ENCODE measurements at places on chromosomes 5 and 9.

GRCh38 chr9:129040113-129040643 lies 3.8 kb downstream of the MIGA2 start:
- no peak for DNase-seq

- peak; percentile 47 for DNase-seq
Measured at GRCh38 chr5:172383191-172383802, 71.0 kb downstream of the SH3PXD2B start.

- DNase-seq, result peak; percentile 82
Measured at GRCh38 chr9:111036429-111036789, 1.9 kb downstream of the LPAR1 start.

GRCh38 chr5:68000805-68001204 lies 214.8 kb upstream of the PIK3R1 start:
- no peak for DNase-seq

GRCh38 chr9:114263853-114264510 lies 58.9 kb upstream of the ORM1 start:
- DNase-seq, result no peak

GRCh38 chr9:126208216-126208758 lies 118.3 kb upstream of the MVB12B start:
- DNase-seq, result no peak

- no peak for DNase-seq
Measured at GRCh38 chr9:431701-432100, 217.0 kb downstream of the DOCK8 start.

DNA sequence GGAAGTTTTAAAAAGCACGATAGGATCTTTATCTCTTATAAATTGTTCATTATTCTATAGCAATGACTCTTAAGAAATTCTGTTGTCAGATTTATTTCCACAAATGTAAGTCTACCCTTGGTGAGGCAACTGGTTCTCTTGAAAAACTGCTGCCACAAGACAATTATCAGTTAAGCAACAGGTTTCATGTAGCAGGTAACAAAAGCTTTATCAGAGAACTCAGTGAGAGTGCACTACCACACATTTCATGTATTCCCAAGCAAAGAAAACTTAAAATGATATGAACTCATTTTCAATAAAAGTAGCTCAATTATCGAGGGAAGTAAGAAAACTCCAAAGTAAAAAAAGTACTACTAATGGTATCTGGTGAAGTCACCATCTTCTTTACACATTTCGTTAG lies 9.4 kb downstream of the NR6A1 start:
- DNase-seq, result no peak

- DNase-seq, result no peak
Measured at GRCh38 chr9:38066914-38067858, 1.8 kb downstream of the SHB start.

GRCh38 chr9:74551266-74551665 lies 54.1 kb downstream of the RORB start:
- peak; percentile 2 for DNase-seq

DNA sequence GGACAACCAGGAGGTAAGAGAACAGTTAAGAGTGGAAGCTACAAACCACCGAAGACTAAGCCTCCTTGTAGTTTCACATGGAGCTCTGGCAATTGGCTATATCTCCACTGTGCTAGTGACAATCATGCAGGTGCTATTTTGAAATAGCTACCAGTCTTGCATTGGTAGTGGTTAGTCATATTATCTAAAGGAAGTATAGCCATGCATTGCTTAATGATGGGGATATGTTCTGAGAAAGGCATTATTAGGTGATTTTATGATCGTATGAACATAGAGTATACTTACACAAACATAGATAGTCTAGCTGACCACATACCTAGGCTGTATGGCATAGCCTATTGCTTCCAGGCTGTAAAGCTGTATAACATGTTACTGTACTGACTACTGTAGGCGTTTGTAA lies 28.4 kb downstream of the HSDL2 start:
- DNase-seq, result no peak

GRCh38 chr9:116499986-116500871 lies 186.9 kb upstream of the TRIM32 start:
- DNase-seq, result peak; percentile 92

DNA sequence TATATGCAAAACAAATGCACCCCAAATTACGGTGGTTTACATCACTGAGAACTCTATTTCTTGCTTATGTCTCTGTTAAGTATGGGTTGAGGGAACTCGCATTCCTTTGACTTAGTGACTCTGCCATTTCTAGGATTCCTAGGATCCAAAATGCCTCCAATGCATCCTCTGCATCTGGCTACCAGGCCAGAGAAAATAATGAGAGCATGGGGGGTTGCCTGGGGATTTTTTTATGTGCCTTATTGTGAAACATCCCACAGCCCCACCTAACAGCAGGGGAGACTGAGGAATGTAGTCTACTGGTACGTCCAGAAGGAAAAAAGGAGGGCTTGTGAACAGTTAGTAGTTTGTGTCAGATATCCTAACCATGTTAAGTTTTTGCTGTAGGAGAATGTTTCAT lies 466.0 kb upstream of the ARRDC3 start:
- DNase-seq, result peak; percentile 6

DNA sequence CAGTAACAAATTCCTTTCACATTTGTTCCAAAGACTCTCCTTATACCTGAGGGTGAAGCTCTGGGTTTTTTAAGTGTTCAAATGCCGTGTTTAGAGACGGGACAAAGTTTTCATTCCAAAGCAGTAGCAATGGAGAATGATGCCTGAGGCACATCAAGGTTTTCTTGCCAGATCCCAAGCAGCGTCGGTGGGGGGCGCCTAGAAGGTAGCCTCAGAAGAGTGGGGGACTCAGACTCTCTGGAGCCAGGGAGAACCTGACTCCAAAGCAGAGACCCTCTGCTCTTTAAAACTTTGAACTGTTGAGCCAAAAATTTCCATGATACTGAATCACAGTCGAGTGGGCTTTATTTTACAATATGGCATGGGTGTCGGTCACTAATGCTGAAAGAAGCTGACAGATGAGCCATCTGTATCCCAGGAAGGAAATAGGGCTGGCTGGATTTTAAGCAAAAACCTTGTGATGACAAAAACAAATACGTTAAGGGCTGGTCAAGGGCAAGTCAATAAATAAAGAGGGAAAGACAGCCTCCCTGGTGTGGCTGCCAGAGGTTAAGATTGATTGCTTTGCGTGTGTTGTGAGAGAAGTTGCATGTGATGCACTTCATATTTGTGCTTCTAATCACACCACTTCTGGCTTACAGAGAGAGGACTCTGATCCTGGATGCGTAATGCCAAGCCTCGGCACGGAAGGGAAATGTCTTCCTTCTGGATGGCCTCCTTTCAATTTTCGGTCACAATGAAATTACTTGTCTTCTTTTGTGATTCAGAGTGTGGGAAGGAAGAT lies 161.1 kb upstream of the EFNA5 start:
- DNase-seq, result peak; percentile 58

- DNase-seq, result no peak
Measured at GRCh38 chr5:67335426-67335825, 138.8 kb upstream of the CD180 start.

- DNase-seq, result no peak
Measured at GRCh38 chr5:159210846-159211245, 1.5 kb upstream of the RNF145 start.

DNA sequence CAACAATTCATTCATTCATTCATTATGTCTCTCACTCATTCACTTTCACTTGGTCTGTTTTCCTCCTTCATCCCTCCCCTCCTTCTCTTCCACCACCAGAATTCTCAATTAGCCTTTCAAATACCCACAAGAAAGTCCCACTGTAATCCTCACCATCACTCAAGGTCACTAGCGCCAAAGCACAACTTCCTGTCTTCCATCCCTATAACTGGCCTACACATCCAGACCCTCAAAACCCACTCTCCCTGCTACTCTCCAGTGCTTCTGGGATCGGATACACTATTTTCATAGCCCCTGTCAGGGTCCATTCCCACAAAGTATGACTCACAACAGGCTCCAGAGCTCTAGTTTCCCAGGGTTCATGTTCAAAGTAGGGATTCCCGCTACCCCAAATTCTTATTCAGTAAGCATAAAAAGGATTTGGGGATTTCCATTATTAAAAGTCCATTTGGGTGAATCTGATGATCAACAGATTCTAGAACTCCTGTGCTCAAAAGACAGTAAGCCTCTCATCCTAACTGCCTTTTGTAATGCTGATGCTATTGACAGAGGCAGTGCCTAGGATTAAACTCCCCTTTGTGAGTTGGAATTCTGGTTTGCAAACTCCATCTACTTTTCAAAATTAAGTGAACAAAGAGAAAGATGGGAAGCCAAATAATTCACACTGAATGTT lies 250.9 kb downstream of the SEMA5A start:
- DNase-seq, result no peak

- no peak for DNase-seq
Measured at GRCh38 chr5:142216931-142217330, 107.9 kb downstream of the SPRY4 start.

DNA sequence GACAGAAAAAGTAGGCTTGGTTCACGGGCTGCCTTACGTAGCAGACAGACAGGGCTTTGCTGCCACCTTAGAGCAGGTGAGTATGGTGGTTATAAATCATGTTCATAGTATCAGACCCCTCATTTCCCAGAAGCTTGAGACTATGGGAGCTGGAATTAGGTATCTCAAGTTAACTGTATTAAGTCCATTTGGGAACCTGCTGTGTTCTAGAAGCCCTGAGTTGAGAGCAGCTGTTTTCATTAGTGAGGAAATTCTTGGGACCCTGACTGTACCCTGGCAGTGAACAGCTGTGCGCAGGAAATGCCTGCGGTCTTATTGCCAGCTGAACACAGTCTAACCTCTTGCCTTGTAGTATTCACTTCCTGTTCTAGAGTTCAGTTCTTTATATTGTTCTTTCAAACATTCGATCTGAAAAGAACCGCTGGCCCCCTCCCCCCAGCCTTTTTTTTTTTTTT lies 29.8 kb downstream of the UGCG start:
- DNase-seq, result peak; percentile 53

GRCh38 chr5:170120576-170120975 lies 14.9 kb downstream of the FOXI1 start:
- DNase-seq, result peak; percentile 80

DNA sequence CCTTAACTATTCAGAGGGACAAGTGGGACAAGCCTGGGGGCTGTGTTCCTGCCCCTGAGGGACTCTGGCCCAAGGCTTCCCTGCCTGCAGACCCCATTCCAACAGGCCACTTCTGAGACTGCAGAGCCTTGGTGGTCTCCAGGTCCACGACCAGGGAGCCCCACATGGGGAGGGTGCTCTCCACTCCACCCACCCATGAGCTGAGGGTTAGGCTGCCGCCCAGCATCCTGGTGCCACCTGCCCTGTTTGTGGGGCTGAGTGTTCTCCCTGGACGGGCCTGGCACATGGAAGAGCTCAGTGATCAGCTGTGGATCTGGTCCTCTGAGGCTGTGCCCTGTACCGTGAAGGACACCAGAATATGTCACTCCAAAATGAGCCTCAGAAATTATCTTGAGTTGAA lies 2.5 kb upstream of the ABO start:
- DNase-seq, result no peak

DNA sequence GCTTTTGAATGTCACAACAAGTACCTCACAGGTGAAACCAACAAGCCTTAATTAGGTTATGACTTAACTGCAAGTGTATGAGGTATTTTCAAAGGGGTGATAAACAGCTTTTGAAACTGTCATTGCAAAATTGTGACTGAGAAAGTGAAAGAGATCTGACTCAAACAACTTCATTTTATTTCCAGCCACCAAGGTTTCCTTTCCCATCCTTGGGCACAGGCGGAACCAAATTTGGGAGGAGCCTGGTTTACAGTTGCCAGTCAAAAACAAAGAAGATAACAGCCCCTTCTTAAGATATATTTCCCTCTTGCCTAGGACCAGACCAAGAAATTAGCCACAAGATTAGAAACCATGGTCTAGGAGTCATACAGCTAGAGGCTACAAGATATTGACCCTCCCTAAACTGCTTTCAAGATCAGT lies 417.1 kb downstream of the CSNK1G3 start:
- DNase-seq, result no peak

GRCh38 chr9:97972753-97973152 lies 10.4 kb upstream of the ANP32B start:
- no peak for DNase-seq

DNA sequence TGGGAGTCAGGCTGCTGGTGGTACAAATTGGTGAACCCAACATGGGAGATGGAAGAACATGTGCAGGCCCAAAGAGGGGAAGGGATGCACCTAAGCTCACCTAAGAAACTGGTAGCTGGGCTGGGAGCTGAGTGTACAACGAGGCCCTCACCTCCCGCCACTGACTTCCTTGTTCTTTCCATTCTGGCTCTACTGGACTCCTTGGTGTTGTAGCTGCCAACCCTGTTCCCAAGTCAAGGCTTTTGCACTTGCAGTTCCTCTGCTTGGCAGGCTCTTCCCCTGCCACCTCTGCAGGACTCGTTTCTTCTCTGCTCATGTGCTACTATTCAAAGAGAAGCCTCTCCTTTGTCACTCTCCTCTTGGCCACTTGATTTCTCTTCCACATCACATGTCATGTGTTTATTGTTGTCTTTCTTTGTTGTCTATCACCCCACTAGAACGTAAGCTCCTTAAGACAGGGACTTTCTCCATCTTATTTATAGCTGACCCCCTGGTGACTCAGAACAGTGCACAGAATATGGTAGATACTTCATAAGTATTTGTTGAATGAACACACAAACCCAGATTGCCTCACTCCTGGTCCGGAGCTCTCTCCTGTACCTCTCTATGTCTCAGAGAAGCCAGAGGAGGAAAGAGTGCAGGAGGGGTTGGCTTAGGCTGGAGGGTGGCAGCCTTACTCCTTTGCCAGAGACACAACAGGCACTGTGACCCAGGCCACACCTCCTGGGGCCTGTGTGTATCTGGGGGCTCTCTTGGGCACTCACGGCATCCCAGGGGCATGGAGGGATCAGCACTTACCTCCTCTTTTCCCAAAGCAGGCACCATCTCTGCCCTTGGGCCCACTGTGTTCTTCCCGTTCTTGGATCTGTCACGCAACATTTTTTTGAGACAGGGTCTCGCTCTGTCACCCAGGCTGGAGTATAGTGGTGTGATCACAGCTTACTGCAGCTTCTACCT lies 5.2 kb upstream of the SPINK4 start:
- DNase-seq, result peak; percentile 63

- DNase-seq, result no peak
Measured at GRCh38 chr5:93395971-93396379, 185.0 kb downstream of the NR2F1-AS1 start.

All from fibroblast of mammary gland (primary cell).